ENCODE measurements at places on chromosomes 12 and 14.

DNA sequence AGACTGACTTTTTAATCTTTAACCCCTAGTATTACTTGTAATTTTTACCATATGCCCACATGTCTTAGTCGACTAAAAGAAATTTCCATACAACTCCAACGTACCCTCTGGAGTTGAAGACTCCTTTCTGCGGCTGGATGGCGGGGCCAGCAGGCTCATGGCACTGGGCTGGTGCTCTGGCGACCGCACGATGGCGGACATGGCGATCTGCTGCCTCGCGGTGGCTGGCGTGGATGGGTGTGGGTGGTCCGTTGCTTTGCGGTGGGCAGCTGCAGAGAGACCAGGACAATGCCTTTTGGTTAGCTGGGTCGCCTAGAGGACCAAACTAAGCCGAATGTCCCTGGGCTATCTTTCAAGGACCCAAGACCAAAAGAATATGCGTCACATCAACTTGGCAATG lies 50.2 kb downstream of the PRKAB1 start:
- no peak for DNase-seq

- DNase-seq = no peak
Observed at GRCh38 chr12:124510301-124510970, 57.0 kb downstream of the NCOR2 start.

- DNase-seq = peak; percentile 7
Observed at GRCh38 chr12:123659996-123660727, 10.8 kb upstream of the TCTN2 start.

DNA sequence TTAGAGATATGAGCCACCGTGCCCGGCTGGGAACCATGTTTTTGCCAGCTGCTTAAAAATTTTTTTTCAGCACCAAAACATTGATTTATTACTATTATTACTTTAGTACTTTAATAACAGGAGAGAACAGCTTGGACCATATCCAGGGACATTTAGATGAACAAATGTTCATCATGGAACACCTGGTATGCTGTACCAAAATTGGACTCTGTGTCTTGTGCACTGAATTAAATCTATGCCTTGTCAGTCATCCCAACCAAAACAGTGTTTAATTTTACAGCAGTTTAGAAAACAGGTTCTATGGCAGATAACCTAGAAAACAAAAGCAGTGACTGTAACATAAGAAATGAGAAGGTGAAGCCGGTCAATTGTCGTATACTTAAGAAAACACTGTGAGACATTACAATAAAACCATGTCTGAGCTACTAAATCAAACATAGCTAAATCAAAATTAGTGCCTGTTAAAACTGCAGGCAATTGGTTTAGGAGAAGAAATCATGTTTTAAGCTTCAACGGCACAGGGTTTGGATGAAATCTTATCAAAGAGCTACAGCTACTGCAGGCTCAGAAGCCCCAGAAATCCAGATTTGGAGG lies 58.2 kb upstream of the PYGL start:
- DNase-seq = no peak

- DNase-seq = no peak
Observed at GRCh38 chr12:53170876-53171724, 9.4 kb upstream of the ZNF740 start.

DNA sequence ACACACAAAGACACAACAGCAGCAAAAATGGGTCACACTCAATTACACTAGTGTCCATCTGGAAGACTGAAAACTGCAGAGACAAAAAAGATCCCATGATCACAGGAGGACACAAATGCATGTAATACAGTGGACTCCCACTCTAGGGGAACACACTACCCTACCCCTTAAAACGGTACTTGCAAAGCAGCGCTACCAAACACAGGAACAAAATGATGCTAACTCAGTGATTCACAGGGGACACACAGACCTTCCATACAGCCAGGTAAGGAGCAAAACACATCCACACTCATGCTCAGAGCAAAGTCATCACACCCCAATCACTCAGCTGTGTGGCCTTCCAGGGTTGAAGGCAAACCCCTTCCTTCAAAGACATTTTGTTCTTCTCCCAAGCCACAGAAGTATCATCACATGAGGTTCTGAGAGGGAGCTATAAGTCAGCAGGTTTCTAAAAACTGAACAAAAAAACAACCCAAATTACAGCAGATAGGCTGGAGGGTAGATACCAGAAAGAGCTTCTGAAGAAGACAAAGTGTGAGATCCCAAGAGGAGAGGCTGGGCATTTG lies 14.8 kb downstream of the SMUG1 start:
- no peak for DNase-seq

DNA sequence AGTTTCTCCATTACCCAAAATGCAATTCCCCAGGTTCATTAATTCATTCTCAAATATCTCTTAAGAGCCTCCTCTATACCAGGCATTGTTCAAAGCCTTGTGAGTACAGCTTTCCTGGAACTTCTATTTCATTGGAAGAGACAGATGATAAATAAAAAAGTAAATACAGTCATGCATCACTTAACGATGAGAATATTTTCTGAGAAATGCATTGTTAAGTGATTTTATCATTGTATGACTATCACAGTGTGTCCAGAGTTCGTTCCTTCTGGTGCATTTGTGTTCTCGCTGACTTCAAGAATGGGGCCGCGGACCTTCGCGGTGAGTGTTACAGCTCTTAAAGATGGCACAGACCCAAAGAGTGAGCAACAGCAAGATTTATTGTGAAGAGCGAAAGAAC lies 66.0 kb downstream of the ANO4 start:
- DNase-seq = no peak

- peak; percentile 51 for DNase-seq
Observed at GRCh38 chr14:105315211-105315721, 718 bp downstream of the PACS2 start.

DNA sequence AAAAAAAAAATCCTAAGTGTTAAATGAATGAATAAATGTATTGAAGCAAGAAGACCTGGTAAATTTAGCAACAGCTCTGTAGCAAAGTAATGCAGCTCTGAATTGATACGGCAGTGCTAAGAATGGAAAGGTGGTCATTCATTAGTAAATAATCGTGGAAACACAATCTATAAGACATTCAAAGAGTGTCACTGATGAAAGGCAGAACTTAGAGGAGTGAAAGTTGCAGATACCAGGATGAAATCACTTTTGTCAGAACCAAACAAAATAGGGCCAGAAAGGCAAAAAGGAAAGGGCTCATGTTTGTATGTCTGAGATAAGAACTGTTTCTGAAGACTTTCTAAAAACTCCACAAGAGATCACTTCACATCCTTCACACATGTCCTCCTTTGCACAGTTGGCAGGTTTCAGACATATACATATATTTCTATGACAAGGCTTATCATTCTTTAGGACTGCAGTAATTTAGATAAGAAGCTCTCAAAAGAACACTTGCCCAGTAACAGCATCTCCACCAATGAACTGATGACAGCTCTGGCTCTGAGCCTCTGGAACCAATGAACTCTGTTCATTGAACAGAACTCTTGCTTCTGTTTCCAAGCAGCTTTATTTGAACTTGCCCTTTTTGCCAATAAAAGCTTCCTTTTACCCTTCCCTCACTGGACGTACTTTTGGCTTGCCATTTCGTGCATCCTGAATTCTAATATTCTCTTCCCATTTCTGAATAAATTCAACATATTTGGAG lies 4.2 kb upstream of the LRR1 start:
- DNase-seq = no peak

GRCh38 chr12:85572956-85573355 lies 263.3 kb downstream of the RASSF9 start:
- no peak for DNase-seq

DNA sequence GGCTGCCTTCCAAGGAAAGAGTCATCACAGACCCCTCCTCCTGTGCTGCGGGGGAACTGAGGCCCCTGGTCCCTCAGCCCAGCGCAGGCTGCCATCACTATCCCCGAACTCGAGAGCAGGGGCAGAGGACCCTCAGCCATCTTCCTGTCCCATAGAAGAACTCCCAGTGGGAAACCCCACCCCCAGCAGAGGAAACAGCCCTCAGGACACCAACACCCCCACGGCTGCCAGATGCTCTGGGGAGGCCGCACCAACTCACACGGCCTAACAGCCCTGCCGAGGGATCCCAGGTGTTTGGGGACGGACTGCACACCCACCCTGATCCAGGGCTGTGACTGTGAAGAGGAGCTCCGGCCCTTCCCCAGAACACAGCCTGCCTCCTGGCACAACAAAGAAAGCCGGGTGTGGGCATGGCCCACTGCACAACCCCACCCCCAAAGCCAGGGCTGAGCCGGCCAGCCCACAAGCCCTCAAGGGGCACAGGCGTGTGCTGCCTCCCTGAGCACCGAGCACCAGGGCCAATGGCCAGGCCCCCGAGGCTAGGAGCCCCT lies 16.3 kb upstream of the C14orf180 start:
- DNase-seq = no peak

- DNase-seq = no peak
Observed at GRCh38 chr14:32078023-32078857, 1.1 kb downstream of the ARHGAP5 start.

DNA sequence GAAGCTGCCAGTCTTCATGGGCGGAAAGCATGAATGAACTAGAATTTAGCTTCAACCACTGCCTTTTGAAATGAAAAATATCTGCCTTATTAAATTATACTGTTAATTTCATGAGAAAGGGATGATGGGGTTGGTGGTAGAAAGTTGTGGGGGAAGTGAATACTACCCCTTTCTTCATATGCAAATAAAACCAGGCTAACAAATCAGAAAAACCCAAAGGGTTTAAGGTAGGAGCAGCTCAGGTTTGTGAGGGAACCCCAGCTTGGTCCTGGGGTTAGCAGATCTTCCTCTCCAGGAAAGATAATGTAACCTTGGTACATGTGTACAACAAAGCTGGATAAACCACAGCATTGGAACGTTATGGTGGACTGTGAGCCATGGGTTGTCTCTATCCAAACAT lies 84.0 kb downstream of the PPP2R5C start:
- DNase-seq = no peak

GRCh38 chr12:82757656-82758055 lies 71.0 kb downstream of the TMTC2 start:
- DNase-seq = no peak

DNA sequence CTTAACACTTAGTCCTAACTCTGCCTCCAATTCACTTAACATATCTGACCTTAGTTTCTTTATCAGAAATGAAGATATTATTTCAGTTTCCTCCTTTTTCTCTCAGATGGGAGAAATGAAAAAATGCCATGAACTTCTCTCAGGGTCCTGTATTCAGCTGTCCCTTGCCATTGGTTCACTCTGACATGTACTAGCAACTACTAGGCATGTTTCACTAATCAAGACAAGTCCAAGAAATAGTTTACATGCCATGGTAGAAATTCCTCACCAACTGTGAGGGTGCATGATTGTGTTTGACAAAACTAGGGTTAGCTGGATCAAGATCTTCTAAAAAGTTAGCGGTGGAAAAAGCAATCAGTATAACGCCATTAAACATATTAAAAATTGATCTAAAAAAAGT lies 7.0 kb upstream of the ATXN7L3B start:
- DNase-seq = no peak

- DNase-seq = no peak
Observed at GRCh38 chr14:100779691-100780080, 46.2 kb upstream of the MEG3 start.
